ENCODE measurements at places on chromosomes 2 and 18.

DNA sequence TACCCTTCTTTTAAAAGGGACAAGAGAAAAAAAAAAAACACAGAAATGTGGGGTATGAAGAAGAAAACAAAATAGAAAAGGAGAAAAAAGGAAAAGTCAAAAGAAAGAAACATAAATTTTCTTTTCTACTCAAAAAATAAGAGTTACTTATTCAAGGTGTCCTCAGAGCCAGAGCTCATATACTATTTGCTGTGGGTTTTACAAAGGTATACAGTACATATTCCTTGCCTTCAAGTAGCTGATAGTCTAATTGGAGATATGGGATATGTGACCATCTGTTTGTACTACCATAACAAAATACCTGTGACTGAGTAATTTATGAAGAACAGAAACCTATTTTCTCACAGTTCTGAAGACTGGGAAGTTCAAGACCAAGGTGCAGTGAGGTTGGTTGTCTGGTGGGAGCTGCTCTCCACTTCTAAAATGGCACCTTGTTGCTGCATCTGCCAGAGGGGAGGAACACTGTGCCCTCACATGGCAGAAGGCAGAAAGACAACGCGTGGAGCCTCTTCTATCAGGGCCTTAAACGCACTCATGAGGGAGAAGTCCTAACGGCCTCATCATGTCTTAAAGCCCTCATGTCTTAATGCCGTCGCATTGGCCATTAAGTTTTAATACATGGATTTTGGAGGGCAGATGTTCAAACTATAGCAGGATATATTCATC lies 33.9 kb downstream of the NBAS start:
- DNase-seq = no peak

DNA sequence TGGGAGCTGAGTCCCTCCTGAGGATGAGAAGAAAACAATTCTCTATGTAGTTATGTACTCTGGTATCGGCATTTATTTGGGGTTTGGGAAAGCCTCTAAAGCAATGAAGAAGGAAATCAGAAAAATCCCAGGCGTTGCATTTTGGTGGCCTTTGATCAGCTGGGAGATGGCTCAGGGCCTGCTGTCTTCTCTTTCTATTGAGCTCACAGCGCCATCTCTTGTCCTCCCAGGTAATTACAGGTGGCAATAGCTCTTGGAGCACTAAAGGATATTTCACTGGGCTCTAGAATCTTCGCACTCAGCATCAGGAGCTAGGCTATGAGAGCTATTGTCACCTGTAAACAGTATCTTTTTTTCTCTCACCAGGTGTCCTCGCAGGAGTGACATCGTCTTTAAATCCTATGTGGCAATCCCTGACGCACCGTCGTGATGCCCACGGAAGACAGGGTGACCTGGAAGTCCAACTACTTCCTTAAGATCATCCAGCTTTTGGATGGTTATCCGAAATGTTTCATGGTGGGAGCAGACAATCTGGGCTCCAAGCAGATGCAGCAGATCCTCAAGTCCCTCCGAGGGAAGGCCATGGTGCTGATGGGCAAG lies 76.1 kb upstream of the PMAIP1 start:
- DNase-seq = peak; percentile 73

GRCh38 chr2:65992198-65992554 lies 442.7 kb upstream of the MEIS1 start:
- no peak for DNase-seq

GRCh38 chr2:27860111-27860510 lies 30.1 kb downstream of the RBKS start:
- DNase-seq = no peak

DNA sequence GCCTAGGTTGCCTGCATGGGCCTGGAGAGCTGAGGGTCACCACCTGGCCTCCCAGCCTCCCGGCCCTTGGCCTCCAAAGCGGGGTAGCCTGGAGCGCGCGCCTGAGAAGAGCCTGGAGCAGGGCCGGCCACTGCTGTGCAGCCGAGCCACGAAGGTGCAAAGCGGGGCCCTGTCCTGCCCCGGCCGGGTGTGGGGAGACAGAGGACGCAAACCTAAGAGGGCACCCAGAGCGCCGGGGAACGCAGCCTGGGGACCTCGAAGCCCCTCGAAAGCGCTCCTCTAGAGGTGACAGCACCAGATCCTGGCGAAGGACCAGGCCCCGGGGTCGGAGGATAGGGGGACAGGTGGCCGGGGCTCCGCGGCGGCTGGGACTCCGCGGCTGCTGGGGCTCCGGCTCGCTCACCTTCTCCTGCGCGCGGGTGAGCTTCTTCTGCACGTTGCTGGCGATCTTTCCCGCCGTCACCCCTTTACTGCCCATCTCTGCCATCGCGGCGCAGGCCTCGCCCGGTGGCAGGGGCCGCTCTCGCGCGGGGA lies 430 bp downstream of the BIN1 start:
- DNase-seq = no peak

- no peak for DNase-seq
Observed at GRCh38 chr2:203688798-203689197, 17.6 kb upstream of the CD28 start.

DNA sequence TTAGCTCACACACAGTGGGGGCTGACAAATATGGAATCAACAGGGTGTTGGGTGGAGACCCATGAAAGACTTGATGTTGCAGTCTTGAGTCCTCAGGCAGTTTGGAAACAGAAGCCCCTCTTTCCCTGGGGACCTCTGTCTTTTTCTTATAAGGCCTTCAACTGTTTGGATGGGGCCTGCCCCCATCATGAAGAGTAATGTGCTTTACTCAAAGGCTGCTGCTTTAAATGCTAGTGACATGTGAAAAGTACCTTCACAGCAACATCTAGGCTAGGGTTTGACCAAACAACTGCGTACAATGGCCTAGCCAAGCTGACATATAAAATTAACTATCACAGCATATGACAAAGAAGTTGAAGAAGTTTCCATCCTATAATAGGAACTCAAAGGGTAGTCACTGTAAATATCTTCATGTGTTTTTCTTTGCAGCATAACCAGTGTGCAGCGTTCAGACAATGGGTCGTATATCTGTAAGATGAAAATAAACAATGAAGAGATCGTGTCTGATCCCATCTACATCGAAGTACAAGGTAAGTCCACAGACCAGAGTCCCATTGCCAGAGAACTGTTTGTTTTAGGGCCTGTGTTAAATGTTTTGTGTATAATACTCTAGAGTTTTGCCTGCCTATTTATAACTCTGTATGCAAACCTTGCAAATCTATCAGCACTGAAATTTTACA lies 46.3 kb downstream of the MERTK start:
- peak; percentile 22 for DNase-seq

DNA sequence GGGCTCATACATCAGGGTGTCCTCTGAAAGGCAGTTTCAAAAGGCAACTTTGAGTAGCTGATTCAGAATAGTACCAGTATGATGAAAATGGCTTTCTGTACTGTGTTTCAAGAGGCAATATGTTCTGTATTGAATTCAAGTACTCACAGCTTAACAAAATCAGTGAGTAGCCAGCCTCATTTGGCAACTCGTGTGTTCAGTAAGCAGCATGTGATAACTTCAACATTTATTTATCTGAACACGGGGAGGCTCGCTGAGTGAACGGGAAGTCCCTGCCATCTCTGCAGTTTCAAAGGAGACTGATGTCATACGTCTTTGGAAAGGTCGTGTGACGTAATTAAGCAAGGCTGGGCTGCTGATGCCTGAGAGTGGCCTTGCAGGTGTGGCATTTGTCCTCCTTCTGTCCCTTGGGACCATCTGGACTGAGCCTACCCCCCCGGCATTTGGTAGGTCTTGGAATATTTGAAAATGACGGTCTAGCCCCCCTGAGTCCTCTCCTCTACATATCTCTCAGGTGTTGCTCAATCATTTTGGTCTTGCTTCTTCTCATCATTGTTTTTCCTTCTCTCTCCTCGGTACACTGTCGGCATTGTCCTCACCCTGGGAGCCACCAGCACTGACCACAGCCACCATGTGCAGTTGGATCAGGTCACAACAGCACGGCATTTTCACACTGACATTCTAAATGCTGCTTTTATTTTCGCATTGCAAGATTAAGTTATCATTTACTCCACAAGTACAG lies 62.8 kb downstream of the SMIM21 start:
- DNase-seq = peak; percentile 94

- DNase-seq = peak; percentile 71
Observed at GRCh38 chr2:120873958-120874887, 138.6 kb downstream of the GLI2 start.

DNA sequence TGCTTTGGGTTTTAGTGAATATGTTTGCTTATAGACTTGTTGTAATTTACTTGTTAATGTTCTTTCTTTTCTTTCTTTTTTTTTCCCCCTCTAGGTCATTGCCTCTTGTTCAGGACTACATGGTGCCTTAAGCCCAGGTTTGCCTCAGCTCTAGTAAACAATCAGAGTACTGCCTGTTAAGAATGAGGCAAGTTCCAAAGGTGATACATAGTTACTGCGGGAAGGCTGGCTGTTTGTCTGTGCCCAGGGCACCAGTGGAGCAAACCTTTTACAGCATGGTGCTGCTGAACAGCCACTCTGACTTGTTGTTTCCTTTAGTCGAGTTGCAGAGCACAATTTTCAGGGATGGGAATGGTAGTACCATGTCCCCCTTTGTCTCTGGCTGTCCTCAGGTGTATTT lies 517.2 kb downstream of the NYAP2 start:
- no peak for DNase-seq

DNA sequence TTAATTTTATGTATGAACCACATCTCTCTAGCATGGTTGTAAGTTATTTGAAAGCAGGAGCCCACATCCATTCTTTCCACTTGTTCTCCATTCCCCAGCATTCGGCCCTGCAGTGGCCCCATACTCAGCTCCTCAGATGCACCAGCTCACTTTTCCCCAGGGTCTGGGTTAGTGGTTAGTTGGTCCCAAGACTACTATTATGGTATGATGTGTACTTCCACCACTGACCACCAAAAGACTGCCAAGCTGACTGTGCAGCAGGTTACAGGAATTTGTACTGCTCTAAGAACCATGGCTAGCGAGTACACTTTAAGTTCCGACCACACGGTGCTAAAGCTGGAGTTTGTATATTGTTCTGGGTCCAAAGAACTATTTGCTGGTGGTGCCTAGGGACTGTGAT lies 413.6 kb upstream of the TCF4 start:
- DNase-seq = no peak

All from NCI-H510A treated with DMSO at 0.1 percent for 48 hours (cell line).